ENCODE measurements at places on chromosomes 3 and 15. TPM values are rescaled to one million over a fixed set of nuclear protein-coding genes. Genes with fewer than 3 reads are reported as not detected.
A peak's percentile ranks its signal among the peaks of the same experiment; 100 is the strongest.

DNA sequence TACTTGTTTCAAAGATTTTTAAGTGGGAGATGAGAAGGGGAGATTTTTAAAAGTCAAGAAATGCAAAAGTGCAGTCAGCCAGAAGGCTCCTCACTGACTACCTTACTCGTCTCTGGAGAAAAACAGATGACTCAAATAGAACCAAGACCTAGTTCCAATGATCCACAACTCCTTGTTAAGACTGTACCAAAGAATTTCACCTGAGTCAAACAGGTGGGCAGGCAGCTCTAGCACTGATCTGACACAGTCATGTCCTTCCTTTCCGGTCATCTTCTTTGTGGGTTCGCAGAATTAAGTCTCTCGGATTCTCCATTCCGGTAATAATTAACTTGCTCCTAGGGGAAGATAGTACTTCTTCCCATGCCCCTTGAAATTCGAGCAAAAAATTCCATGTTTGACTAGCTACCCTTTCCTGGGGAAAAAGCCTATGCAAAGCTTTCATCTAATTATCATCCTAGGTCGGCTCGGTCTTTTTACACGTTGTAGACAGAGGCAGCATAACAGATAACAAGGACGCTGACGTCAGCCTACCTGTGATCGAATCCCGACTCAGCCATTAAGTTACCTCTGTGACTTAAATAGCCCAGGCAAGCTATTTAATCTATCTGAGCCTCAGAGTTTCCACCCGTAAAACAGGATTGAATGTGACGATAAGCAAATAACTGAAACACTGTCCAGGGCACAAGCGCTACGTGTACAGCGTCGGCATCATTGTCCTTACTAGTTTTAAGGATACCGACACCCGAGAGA lies 758 bp downstream of the SELENOK start:
- no peak for DNase-seq
- H3K27ac ChIP-seq = peak overlapping the region; percentile 94
- H3K36me3 ChIP-seq = peaks cover 22% of the 10 kb centered on the region
- no peaks in the 10 kb centered on the region for H3K27me3 ChIP-seq
- H3K4me3 ChIP-seq = peak overlapping the region; percentile 81

PDZRN3 gene
- 16.0 TPM for total RNA-seq

GRCh38 chr3:114632757-114633424 lies 339.1 kb downstream of the TIGIT start:
- no peaks in the 10 kb centered on the region for H3K36me3 ChIP-seq
- H3K27ac ChIP-seq = no peak overlapping the region
- no peak for DNase-seq
- H3K4me1 ChIP-seq = no peaks in the 10 kb centered on the region
- H3K27me3 ChIP-seq = no peaks in the 10 kb centered on the region
- H3K4me3 ChIP-seq = no peak overlapping the region

BUB1B gene
- 1.4 TPM for total RNA-seq

DNA sequence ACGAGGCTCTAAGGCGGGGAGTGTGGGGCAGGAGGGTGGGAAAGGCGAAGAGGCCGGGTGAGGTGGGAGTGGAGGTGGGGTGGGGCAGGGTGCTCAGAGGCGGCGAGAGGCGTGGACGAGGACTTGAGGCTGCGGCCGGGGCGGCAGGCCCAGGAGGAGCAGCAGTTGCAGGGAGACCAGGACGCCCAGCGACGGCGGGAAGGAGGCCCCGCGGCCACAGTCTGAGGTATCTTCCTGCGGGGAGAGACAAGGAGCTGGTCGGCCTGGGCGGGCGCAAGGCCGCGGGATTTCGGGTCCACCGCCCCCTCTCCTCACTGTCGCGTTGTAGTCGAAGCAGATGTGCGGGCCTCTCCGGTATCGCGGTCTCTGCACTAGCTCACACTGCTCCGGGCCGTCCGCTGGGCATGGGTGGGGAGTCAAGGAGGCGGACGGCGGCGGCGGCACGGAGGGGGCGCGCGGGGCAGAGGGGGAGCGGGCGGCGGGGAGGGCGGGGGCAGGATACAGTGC lies 5.3 kb upstream of the TMEM115 start:
- H3K27me3 ChIP-seq = no peaks in the 10 kb centered on the region
- peak overlapping the region; percentile 7 for H3K27ac ChIP-seq
- peak overlapping the region; percentile 61 for H3K4me3 ChIP-seq

DNA sequence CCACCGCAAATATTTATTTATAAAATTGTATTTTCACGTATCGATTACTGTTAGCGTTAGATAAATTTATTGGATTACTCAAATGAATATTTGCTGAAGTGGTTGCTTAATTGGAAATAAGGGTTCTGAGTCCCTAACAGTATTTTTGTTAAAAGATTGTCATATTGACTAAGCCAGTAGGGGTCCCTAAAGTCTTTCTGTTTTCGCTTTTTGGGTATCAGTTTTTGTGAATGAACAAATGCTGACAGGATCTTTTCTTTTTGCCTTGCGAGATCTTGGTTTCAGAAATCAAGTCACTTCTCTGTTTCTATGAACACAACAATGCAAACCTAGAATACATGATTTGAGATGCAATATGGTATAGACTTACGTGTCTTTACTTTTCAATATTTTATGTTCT lies 7.1 kb downstream of the RAD51 start:
- no peak overlapping the region for H3K4me3 ChIP-seq
- no peaks in the 10 kb centered on the region for H3K4me1 ChIP-seq
- H3K27ac ChIP-seq = no peak overlapping the region
- no peak for DNase-seq
- no peaks in the 10 kb centered on the region for H3K27me3 ChIP-seq

SHF gene
- 6.4 TPM for total RNA-seq

GAP43 gene
- not detected for total RNA-seq

ACOX2 gene
- total RNA-seq = 20.2 TPM

- H3K27me3 ChIP-seq = no peaks in the 10 kb centered on the region
- DNase-seq = no peak
- H3K27ac ChIP-seq = no peak overlapping the region
- H3K36me3 ChIP-seq = no peaks in the 10 kb centered on the region
- no peaks in the 10 kb centered on the region for H3K4me1 ChIP-seq
These were observed 16.3 kb upstream of the SMAD6 start for GRCh38 chr15:66685638-66686150.

GASK1A gene
- total RNA-seq = 5.9 TPM

- no peak overlapping the region for H3K4me3 ChIP-seq
- H3K27me3 ChIP-seq = no peaks in the 10 kb centered on the region
- H3K4me1 ChIP-seq = no peaks in the 10 kb centered on the region
- DNase-seq = no peak
- H3K36me3 ChIP-seq = no peaks in the 10 kb centered on the region
These were observed 37.0 kb upstream of the CASR start for GRCh38 chr3:122146466-122146865.

- H3K4me3 ChIP-seq = no peak overlapping the region
- DNase-seq = no peak
- H3K4me1 ChIP-seq = no peaks in the 10 kb centered on the region
- H3K36me3 ChIP-seq = no peaks in the 10 kb centered on the region
- no peak overlapping the region for H3K27ac ChIP-seq
- no peaks in the 10 kb centered on the region for H3K27me3 ChIP-seq
These were observed 118.0 kb downstream of the IQCH start for GRCh38 chr15:67372543-67372942.

GRCh38 chr15:22810853-22811338 lies 24.5 kb downstream of the NIPA1 start:
- no peak for DNase-seq
- no peaks in the 10 kb centered on the region for H3K4me1 ChIP-seq
- no peak overlapping the region for H3K4me3 ChIP-seq
- H3K27me3 ChIP-seq = no peaks in the 10 kb centered on the region

DNA sequence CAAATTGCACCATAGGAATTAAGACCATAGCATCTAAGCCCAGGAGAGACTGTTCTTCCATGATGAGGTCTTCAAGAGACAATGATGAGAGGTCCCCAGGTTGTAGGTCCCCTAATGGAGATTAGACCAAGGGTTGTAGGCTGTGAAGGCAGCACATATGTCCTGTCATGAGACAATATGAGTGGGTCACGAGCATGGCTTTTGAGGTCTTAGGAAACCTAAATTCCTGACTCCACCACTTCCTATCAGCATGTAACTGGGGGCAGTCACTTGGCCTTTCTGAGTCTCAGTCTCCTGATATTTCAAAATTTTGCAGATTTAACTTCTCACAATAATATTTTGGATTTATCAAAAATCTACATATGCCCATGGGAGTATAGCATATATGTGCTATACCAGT lies 31.3 kb downstream of the STAC start:
- no peak overlapping the region for H3K27ac ChIP-seq
- H3K4me3 ChIP-seq = no peak overlapping the region
- H3K27me3 ChIP-seq = no peaks in the 10 kb centered on the region
- no peaks in the 10 kb centered on the region for H3K36me3 ChIP-seq
- no peaks in the 10 kb centered on the region for H3K4me1 ChIP-seq

GRCh38 chr3:190024912-190025311 lies 95.8 kb downstream of the P3H2 start:
- no peak overlapping the region for H3K27ac ChIP-seq
- H3K27me3 ChIP-seq = no peaks in the 10 kb centered on the region
- DNase-seq = no peak
- no peak overlapping the region for H3K4me3 ChIP-seq
- H3K4me1 ChIP-seq = no peaks in the 10 kb centered on the region
- H3K36me3 ChIP-seq = no peaks in the 10 kb centered on the region

GRCh38 chr15:80072285-80072994 lies 13.0 kb downstream of the ZFAND6 start:
- no peaks in the 10 kb centered on the region for H3K36me3 ChIP-seq
- peaks cover 54% of the 10 kb centered on the region for H3K4me1 ChIP-seq
- H3K4me3 ChIP-seq = peak overlapping the region; percentile 45
- H3K27me3 ChIP-seq = no peaks in the 10 kb centered on the region
- no peak overlapping the region for H3K27ac ChIP-seq
- DNase-seq = no peak

- no peak overlapping the region for H3K4me3 ChIP-seq
- no peak overlapping the region for H3K27ac ChIP-seq
- no peak for DNase-seq
- peaks cover 62% of the 10 kb centered on the region for H3K36me3 ChIP-seq
- H3K27me3 ChIP-seq = no peaks in the 10 kb centered on the region
These were observed 77.4 kb downstream of the VPS8 start for GRCh38 chr3:184889312-184889904.

ERICH6 gene
- not detected for total RNA-seq

ISLR gene
- 24.0 TPM for total RNA-seq

TEX55 gene
- total RNA-seq = not detected

- H3K4me1 ChIP-seq = no peaks in the 10 kb centered on the region
- H3K36me3 ChIP-seq = no peaks in the 10 kb centered on the region
- no peak overlapping the region for H3K4me3 ChIP-seq
- no peak overlapping the region for H3K27ac ChIP-seq
- no peak for DNase-seq
These were observed 53.3 kb upstream of the TBC1D5 start for GRCh38 chr3:17795711-17796110.

- no peaks in the 10 kb centered on the region for H3K27me3 ChIP-seq
- H3K4me3 ChIP-seq = no peak overlapping the region
- no peak for DNase-seq
- no peak overlapping the region for H3K27ac ChIP-seq
- no peaks in the 10 kb centered on the region for H3K36me3 ChIP-seq
- peaks cover 76% of the 10 kb centered on the region for H3K4me1 ChIP-seq
These were observed 13.4 kb downstream of the STT3B start for GRCh38 chr3:31546162-31546561.

EOMES gene
- total RNA-seq = 1.9 TPM

FAM107A gene
- total RNA-seq = 74.5 TPM

DNA sequence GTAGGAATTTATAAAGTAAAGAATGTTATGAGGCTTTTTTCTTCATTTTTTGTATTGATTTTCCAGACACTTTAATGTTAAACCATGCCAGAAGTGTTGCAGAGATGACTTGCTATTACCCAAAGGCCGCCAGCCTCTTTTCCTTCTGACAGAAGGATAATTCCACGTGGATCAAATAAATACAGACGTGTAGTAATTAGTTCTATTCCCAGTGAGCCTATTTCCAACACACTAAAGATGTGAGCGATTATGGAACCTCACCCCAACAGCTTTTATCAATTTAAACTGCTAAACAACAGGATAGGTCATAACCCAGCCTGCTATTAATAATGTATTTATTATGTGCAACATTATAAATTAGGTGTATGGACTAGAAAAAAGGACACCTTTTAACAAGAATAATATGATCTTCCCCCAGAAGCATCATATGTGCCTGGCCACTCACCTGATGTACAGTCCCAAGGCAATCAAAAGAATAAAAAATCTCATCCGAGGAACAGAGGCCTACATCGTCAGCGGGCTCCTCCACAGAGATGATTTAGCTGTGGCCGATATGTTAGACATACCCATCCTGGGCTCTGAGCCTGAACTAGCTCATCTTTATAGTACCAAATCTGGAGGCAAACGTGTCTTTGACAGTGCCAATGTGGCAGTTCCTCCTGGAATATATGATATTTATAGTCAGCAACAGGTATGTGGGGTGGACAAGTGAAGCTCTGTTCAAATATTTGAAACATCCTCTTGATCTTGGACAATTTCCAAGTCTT lies 125.9 kb upstream of the C15orf61 start:
- H3K27ac ChIP-seq = no peak overlapping the region
- no peak for DNase-seq
- H3K27me3 ChIP-seq = no peaks in the 10 kb centered on the region
- H3K36me3 ChIP-seq = no peaks in the 10 kb centered on the region

DNA sequence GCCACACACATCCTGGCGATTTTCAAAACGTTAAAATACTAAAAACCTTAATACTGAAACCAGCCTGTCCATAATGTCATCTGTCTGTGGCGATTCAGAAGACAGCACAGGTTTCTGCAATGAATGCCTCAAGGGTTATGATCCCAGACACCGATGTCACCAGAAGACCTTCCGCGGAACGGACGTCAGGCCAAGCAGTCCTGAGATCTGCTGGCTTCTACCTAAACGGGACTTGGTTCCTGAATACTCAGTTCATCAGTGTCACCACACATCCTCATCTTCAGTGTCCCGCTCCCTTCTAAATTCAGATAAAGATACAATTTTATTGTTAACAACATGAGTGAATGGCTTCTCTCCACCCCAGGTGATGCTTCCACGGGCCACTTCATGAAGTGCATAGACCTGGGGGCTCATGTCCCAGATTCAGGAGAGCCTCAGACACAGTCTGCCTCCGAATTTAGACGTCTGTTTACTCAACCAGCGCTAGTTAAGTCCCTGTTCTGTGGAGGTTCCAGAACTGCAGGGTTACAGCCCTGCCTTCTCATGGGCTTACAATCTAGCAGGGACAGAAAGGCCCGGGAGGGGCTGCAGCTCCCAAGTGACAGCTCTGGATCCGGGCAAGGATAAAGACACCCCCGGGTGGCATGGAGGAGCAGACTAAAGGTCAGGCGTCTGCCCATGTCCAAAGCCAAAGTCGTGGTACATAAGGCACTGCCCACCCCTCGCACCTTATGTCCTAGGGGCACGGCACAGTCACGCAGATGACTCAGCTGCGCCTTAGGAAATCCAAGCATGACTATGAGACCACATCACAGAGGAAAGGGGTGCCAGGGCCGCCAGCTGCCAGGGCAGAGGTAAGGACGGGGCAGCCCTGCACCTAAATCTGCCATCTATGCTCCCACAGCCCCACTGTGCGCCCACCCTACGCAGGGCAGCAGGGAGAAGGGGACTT lies 75.9 kb downstream of the VGLL4 start:
- H3K36me3 ChIP-seq = peaks cover 40% of the 10 kb centered on the region
- no peaks in the 10 kb centered on the region for H3K27me3 ChIP-seq
- no peak overlapping the region for H3K4me3 ChIP-seq
- H3K4me1 ChIP-seq = peaks cover 31% of the 10 kb centered on the region

All from lower lobe of right lung (tissue), 2 donors.